ENCODE measurements at places on chromosomes 6 and 20. TPM values are rescaled to one million over a fixed set of nuclear protein-coding genes. Genes with fewer than 3 reads are reported as not detected.

RAMACL gene
- total RNA-seq: 1.2 TPM

OR2H1 gene
- total RNA-seq: not detected

DHX16 gene
- total RNA-seq: 20.9 TPM

GJA10 gene
- total RNA-seq: not detected

GSTA2 gene
- not detected for total RNA-seq

PHACTR1 gene
- 40.7 TPM for total RNA-seq

BMP5 gene
- total RNA-seq: 4.4 TPM

TMEM170B gene
- total RNA-seq: 59.0 TPM

TOX2 gene
- total RNA-seq: 0.31 TPM

SLX4IP gene
- 7.5 TPM for total RNA-seq

BICRAL gene
- 28.2 TPM for total RNA-seq

LPA gene
- total RNA-seq: 1.4 TPM

HMGN3 gene
- 44.6 TPM for total RNA-seq

C2 gene
- 4.7 TPM for total RNA-seq

RNF8 gene
- total RNA-seq: 27.1 TPM

C20orf204 gene
- 1.2 TPM for total RNA-seq

MYBL2 gene
- 0.47 TPM for total RNA-seq

OSER1 gene
- 35.9 TPM for total RNA-seq

COX4I2 gene
- total RNA-seq: not detected

ANKEF1 gene
- 2.7 TPM for total RNA-seq

PARD6B gene
- 17.5 TPM for total RNA-seq

KIF13A gene
- total RNA-seq: 27.8 TPM

TRIM10 gene
- total RNA-seq: 0.31 TPM

KIAA1755 gene
- 0.94 TPM for total RNA-seq

BFSP1 gene
- total RNA-seq: 0.31 TPM

Data from occipital lobe (tissue), 3 donors.